ENCODE measurements at places on chromosomes 6 and 20.

DNA sequence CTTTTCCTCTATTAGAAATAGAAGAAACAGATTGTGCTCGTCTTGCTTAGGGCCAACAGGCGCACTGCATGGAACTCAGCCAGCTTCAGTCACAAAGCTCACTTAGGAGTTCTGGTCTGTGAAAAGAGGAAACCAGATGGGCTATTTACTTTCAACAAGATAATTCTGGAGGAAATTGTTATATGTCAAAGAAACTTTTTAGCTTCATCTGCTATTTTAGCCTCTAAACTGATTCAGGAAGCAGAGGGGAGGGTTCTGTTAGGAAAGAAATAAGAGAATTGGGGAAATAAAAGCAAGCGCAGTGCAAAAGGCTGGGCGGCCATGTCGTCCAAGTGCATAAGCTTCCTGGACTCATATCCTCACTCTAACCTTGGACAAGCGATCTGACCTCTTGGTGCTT lies 21.3 kb downstream of the PRKN start:
- no peak for DNase-seq

DNA sequence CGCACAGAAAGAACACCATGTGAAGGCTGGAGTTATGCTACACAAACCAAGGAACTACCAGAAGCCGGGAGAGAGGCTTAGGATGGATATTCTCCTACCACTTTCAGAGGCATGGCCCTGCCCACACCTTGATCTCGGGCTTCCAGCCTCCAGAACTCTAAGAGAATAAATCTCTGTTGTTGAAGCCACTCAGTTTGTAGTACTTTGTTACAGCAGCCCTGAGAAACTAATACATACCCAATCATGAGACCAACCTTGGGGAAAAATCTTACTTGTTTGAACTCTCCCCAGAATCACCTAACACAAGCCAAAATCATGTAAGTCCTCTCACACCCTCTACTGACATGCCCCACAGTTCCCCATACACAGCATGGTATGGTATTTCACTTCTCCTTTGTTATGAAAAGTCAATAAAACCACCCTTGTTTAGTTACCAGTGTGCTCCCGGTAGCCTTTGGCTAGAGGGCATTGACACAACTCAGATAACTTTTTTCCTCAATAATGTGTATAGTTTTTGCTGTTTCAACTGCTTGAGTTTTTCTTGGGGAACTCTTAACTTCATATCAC lies 40.7 kb upstream of the SLC2A12 start:
- no peak for DNase-seq

GRCh38 chr6:31666337-31666965 lies 571 bp downstream of the CSNK2B start:
- no peak for DNase-seq

DNA sequence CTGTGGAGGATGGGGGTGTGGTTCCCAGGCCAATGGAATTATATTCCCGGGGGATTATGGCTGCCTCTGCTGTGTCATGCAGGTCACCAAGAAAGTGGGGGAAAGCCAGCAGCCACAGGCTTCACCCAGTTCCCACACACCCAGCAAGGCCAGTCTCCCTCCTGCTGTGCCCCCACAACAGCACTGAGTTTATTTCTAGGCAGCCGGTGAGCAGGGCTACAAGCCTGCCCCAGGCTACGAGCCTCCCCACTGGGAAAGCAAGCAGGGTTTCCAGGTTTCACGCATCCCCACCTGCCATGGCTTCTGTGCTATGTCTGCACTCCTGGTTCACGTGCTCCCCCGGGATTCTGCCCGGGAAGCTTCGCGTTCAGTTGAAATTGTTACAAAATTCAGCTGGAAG lies 72.6 kb downstream of the ERMARD start:
- DNase-seq, result no peak

GRCh38 chr6:95530176-95530819 lies 47.0 kb upstream of the MANEA start:
- DNase-seq, result no peak

- DNase-seq, result no peak
Measured at GRCh38 chr20:46683011-46683667, 6.1 kb downstream of the TP53RK start.

DNA sequence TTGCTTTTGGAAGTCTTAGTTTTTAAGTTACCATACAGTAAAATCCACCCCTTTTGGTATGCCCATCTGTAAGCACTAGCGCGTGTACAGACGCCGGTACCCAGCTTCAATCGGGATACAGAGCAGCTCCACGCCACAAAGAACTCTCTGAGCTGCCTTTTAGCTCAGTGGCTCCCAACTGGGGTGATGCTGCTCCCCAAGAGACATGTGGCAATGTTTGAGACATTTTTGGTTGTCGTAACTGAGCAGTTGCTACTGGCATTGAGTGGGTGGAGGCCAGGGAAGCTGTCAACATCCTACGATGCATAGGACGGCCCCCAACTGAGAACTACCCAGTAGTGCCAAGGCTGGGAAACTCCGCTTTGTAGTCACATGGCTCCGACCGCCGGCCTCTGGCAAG lies 73.3 kb downstream of the BMP7 start:
- no peak for DNase-seq

DNA sequence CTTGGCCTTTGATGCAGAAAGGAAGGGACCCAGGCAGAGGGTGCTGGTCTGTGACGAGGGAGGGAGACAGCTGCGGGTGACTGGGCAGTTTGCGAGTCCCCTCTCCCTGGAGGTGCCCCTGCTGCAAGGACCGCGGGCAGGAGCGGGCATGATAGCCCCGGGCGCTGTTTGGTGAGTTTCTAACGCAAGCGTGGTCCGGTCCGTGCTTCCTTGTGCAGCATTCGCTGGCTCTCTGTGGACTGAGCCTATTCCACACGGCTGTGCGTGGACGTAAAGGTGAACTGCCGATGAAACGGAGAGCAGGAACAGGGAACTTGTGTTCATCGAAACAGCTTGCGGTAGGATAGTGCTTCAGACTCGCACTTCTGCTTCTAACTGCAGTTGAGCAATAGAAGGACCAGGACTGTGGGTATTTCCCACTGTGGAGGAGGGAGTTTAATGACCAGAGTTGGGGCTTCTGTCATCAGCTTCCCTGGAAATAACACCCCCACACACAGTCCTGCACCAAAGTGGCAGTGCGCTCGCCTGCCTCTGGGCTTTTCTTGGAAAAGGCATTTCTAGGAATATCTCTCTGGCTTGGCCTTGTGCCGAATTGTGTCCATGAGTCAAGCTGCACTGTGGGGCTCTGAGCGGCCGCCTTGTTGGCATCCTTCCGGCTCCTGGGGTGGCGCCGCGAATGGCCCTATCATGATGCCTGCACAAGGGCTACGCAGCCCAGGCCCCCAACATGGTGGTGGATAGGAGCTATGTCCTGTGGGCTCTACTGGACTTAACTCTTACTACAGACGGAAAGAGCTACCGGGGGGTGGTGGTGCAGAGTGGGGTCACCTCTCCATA lies 48.9 kb downstream of the DUSP22 start:
- DNase-seq, result no peak

- DNase-seq, result no peak
Measured at GRCh38 chr6:161130541-161130940, 139.0 kb downstream of the MAP3K4 start.

DNA sequence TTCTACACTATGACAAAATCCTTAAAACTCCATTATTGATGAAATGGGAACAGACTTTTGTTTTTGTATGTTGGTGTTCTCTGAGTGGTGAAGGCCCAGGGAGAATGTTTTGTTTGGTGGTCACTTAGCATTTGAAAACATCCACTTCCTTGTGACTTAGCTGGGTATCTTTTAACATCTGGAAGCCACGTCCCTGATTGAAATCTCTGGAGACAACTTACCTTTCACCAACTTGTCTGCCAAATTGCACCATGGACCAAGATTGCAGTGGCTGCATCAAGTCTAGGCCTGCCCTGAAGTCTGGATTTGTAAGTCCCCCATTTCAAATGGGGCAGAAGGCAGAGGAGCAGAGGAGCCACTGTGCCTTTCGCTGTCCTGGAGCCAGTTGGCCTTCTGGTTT lies 534 bp upstream of the EFCAB8 start:
- no peak for DNase-seq

DNA sequence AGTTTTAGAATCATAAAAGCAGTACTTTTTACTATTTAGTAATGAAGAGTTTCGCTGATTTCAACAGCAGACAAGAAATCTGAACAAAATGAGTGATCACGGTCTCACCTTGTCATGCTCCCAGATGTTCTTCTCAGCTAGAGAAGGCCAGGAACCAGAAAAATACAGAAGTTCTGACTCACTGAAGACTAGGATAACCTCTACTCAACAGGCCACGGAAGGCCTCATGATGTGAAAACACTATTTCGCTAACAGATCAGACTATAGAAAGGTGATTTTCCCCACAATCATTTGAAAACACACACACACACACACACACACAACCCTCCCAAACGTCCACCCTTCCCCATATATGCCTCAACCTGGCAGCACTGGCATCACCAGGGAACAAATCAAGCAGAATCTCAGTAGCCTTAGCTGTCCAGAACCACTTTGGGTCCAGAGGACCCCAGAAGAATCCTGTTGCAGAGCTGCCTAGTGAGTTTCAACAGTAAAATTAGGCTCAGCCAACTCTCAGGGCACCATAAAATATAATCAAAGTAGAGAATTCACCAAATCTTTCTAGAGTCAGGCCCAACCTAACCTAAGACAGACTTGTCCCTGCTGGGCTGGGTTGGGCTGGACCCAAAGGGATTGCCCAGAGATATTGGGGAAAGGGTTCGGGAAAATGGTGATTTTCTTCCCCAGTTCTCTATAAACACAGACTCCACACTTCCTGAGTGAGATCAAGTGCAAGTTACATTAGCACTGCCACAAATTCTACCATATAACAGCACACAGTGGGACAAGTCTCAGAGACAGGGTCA lies 7.9 kb downstream of the EXOC2 start:
- DNase-seq, result no peak

DNA sequence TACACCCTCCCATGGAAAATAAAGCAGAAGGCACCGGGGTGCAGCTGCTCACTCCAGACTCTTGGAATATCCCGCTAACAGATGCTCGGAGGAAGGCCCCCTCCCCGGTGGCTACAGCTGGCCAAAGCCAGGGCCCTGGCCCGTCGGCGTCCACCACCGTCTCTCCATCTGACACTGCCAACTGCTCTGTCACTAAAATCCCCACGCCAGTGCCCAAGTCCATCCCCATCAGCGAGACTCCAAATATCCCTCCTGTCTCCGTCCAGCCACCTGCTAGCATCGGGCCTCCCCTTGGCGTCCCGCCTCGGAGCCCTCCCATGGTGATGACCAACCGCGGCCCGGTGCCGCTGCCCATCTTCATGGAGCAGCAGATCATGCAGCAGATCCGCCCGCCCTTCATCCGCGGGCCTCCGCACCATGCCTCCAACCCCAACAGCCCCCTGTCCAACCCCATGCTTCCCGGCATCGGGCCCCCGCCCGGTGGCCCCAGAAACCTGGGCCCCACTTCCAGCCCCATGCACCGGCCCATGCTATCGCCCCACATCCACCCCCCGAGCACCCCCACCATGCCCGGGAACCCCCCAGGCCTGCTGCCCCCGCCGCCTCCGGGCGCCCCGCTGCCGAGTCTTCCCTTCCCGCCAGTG lies 143.9 kb downstream of the SOBP start:
- no peak for DNase-seq

DNA sequence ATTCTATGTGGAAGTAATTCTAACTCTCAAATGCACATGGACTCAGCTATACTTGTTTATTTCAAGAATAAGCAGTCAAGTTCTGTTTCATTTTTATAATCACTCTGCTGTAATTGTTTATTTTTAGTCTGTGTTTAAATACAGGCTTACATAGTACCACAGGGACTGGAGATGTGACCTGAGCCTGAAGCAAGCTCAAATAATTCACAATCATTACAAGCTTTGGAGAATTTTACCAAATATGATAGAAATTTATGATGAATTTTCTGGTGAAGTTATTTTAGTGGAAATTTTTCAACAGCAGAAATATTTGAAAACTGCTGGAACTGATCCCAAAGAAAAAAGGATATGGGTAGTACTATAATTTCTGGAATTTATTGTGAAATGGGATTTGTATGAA lies 41.6 kb upstream of the DSE start:
- DNase-seq, result no peak

DNA sequence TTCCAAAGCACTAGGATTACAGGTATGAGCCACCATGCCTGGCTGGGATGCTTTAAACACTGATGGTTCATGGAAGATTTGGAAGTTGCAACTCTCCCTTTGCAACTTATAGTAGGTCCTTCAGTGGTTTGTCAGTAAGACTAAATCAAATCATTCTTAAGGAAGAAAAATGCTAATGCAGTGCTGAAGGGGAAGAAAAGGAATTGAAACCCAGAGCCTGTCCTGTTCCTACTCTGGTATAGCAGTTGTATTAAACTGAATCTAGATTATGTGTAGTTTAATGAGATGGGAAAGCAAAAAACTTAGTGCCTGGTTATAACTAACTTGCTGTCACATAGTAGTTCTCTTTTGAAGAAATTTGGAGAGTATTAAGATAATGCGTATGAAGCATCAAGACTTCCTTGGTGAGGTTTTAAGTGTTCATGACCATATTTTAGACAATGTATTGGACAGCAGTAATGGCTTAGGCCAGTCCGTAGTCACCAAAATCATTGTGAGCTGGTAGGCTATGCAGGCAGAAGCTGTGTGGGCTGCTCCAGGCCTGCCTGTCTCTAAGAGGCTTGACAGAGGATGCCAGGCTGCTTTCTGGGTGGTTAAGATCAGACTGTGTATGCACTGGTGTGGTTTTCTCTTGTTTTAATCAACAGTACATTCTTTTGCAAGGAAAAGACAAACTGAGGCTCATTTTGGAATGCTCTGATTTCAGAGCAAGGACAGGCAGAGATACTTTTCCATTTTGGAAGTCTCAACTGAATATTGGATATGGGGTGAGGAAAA lies 14.0 kb downstream of the PAQR8 start:
- DNase-seq, result no peak

- DNase-seq, result no peak
Measured at GRCh38 chr6:142537612-142538478, 236.0 kb downstream of the ADGRG6 start.

DNA sequence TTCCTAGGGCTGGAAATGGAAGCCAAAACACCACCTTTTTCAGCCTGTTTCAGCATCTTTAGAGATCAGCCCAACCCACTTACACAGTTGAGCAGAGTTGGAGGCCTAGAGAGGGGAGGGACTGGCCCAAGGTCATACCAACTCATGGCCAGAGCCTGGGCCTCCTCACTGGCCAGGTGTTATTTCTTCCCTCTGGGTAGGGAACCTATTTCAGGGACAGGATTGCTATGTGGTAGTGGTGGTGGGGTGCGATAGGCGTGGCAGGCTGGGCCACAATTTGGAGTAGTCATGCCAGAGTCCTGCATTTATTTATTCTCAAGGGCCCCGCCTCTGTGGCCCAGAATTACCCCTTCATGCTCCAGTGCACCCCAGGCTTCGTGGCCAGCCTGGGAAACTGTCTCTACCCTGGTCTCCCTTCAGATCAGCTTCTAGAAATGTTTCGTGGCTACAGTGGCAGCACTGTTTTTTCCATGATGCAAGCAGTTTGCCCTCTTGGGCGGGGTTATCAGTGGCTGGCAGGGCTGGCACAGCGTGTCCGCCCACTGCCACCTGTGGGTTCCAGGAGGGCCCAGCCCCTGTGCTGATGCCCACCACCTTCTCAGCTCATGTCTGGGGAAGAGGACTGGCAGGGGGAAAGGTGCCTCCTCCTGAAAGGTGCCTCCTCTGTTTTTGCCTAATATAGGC lies 6.2 kb downstream of the VEGFA start:
- no peak for DNase-seq

Data from neuronal stem cell (in vitro differentiated cells).